ENCODE measurements at places on chromosomes 1 and 21.

DNA sequence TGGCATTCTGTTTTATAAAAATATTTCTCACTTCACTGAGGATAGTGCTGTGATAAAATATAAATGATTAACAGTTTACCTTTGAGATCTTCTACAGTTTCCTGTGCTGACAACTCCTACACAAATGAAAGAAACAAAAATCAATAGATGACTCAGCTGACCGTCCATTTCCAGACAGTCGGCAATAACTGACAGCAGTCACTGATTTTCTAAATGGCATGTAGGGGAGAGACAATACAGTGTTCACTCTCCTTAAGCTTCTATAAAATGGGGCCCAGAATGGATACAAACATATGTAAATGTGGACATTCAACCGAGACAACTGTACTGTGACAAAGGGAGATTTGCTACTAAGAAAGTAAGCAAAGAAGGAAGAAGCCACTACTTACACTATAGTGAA lies 34.3 kb downstream of the PCNX2 start:
- no peak for DNase-seq

GRCh38 chr1:25645637-25646400 lies 29.2 kb downstream of the MAN1C1 start:
- no peak for DNase-seq

- no peak for DNase-seq
Observed at GRCh38 chr1:34768856-34769255, 9.3 kb downstream of the GJB4 start.

DNA sequence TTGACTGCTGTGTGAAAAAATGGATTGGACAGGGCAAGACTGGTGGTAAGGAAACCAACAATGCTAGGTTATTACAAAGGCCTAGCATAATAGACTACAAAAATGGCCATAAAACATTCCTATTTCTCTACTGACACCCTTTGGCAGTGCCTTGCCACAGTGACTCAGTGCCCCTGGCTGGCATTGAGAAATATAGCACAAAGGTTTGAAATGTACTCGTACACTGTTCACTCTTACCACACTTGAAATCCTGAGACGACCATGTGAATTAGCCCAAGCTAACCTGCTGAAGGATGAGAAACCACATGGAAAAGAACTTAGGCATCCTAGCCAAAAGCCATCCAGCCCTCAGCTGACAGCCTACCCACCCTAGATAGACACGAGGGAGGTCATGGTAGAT lies 149.8 kb upstream of the PALMD start:
- DNase-seq: peak; percentile 20

DNA sequence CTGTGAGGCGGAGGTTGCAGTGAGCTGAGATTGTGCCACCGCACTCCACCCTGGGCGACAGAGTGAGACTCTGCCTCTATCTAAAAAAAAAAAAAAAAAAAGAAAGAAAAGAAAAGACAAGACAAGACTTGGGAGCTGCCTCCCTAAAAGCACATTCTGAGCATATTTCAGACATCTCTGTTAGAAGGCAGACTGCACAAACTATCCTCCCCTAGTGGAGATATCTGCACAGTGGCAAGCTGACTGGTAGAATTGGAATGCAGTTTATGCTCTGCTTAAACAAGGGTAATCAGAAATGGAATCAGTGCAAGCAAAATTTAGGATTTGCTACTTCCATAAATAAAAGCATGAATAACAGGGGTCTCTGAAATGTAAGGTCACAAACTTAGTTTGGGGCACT lies 31.8 kb downstream of the GNG4 start:
- DNase-seq: peak; percentile 38

DNA sequence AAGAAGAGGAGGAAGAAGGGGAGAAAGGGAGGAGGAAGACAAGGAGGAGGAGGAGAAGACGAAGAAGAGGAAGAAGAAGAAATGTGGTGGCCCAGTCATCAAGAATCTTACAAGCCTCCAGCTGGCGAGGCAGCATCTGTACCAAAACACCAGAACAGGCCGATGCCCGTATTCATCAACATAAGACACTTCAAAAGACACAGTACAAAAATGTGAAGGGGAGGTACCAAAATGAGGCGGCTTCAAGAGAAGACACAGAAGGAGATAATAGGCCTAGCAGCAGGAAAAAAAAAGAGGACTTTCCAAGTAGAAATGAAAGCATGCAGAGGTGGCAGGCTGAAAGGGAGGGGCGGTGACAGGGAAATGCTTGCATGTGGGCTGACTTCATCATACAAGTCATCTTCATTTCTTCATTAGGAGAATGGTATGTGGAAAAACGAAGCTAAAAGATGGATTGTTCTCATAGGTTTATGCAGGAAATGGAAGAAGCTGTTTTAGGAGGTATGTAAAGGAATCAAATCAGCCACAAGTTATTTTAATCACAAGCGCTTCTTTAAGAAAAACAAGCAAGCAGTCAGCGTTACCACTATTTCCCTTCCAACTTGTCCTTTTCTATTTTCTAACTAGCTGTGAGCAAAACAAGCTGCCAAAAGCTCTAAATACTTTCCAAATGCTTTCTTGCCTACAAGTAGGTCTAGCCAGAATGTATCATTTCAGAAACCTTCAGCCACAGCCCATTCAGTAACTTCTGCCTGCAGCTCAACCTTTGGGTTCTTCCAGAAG lies 192.3 kb downstream of the SLC45A1 start:
- DNase-seq: peak; percentile 76

GRCh38 chr1:9181990-9182783 lies 52.4 kb upstream of the H6PD start:
- DNase-seq: peak; percentile 79

DNA sequence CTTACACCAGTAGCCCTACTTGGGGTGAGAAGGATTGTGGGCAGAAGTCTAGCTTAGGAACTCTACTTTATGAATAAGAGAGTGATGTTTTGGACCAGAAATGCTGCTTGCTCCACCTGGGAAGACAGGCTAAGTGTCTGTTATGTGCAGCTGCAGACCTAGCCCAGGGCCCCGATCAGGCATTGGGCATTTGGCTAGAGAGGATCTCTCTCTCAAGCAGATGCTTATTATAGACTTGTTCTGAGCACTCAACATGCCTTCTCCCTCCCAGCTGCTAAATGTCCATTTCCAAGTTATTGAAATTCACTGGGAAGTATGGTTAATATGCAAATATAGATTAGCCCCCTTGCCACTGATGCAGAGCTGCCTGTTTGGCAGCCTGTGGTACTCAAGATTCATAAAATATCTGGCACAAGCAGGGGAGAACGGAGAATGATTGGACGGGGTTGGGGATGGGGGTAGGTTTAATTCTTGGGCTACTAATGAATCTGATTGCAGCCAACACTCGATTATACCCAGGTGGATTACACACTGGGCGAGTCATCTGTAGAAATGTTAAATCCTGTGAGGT lies 115.9 kb downstream of the KCND3 start:
- no peak for DNase-seq

GRCh38 chr21:46199436-46200373 lies 15.4 kb upstream of the SPATC1L start:
- DNase-seq: no peak

GRCh38 chr1:202965422-202965821 lies 1.6 kb downstream of the CYB5R1 start:
- no peak for DNase-seq

GRCh38 chr1:207897188-207897587 lies 13.7 kb downstream of the CD34 start:
- no peak for DNase-seq

DNA sequence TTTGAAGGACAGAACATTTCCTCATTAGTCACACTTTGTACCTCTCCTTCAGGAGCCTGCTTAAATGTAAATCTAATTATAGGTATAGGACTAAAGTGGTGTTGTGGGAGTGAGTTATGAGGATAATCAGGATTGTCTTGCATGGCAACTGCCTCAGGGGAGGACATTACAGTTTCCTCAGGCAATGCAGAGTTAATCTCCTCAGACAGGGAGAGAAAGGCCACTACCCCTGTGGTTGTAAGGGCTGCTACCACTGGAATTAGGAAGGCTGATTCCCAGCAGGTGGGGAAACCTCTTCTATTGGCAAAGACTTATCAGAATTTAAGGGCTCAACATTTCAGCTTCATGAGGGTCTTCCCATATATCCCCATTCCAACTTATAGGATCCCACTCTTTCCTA lies 286.8 kb upstream of the PBX1 start:
- no peak for DNase-seq

GRCh38 chr1:231705806-231706760 lies 79.5 kb downstream of the DISC1 start:
- peak; percentile 23 for DNase-seq

- DNase-seq: no peak
Observed at GRCh38 chr1:56819387-56819899, at the start of gene FYB2. Gene FYB2 (minus strand): TSS chr1:56819404. CDS start chr1:56819290, 114 bp downstream.

- no peak for DNase-seq
Observed at GRCh38 chr21:42102991-42103390, 31.9 kb downstream of the UMODL1 start.

GRCh38 chr1:162364498-162364897 lies 12.2 kb downstream of the SPATA46 start:
- peak; percentile 11 for DNase-seq

GRCh38 chr1:158425027-158425426 lies 1.0 kb downstream of the OR10K2 start:
- no peak for DNase-seq

GRCh38 chr1:31633117-31633516 lies 11.6 kb downstream of the PEF1 start:
- DNase-seq: no peak

DNA sequence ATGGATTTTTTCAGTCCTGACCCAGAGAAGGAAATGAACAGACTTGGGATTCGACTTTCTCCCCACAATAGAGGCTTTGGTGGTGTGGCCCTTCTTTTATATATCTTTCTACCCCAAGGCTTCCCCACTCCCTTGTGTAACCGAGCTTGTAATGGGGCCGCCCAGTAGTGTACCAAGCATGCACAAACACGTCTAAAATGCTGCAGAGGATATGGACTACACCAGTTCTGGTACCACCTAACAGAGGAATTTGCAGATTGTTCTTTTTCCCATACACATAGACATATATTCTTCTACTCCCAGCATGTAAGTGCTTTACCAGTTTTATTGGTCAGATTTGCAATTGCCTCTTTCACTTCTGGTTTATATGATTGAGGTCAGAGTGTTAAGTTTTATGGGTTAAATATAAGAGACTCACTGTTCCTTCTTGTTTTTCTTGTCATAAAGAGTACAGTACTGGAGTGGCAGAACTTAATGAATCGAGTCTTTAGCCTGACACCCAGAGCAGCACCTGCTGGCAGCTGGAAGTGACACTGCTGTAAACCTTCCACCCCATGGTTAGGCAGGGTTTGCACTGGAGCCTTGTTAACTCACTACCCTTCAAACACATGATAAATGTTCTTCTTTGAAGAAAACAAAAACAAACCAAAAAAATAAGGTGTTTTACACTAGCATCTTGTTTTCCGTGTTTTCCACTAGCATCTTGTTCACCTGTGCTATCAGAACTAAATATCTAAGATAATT lies 198.6 kb downstream of the PTPRC start:
- no peak for DNase-seq

GRCh38 chr1:184656221-184656620 lies 98.4 kb downstream of the EDEM3 start:
- DNase-seq: peak; percentile 16

- DNase-seq: peak; percentile 87
Observed at GRCh38 chr1:6259491-6260362, 1.2 kb downstream of the GPR153 start.

GRCh38 chr1:228207381-228207810 lies 448 bp upstream of the OBSCN start:
- DNase-seq: no peak

DNA sequence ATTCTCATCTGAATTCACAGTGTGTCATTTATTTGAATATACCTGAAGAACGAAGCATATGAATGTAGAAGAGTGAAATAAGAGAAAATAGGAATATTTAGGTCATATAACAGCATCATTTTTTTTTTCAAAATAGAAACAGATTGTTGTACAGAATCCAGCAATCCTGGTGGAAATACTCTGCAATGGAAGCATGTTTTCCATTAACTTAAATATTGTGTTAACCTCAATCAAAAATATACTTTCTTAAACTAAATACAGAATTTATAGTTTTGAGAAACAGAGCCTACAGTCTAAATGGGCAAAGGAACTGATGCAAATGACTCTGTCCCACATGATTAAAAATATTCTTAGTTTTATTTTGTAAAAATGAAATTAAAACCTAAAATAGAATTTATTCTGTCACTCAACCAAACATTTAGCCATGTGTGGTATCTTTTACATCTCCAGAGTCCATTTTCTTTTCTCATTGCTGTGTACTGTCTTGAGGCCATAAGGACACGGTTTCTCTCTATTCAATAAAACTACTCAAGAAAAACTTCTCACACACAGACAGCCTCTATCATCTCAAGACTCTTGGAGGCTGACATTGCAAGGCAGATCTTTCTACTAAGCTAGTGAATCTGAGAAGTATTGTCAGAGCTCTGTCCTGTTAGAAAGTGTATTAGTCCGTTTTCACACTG lies 322.6 kb downstream of the LTN1 start:
- no peak for DNase-seq

- peak; percentile 65 for DNase-seq
Observed at GRCh38 chr1:75632350-75632949, 21.5 kb upstream of the SLC44A5 start.

DNA sequence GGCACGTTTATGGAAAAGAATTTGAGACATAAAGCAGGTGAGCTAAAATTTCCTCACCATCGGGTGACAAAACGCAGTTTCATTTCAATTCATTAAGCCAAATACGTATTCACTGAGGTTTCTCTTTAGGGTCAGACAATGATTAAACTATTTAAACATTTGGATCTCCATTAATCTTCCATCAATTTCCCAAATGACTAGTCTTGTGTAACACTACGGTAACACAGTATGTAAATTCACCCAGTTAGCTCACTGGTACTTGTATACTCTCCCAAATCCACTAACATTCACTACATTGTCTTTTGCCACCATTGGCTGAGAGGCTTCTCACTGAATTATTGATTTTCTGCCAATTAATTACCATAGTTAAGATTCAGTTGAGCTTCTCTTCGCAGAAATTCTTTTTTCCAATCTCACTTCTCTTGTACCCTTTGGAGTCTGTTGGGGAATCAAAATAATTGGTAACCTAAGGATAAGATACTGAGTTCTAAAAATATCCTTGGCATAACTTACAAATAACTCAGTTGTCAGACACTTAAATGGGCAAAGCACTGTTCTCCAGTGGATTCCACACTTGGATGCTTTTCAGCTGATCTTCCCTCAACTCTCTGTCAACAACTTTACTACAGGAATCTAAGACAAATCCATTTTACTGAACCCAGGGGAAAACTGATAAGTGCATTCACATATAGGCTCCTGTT lies 40.7 kb downstream of the SIPA1L2 start:
- DNase-seq: no peak

GRCh38 chr1:83998498-83999315 lies at the start of gene TTLL7:
Gene TTLL7 (minus strand): TSS chr1:83999132. CDS start chr1:83952211, 46,921 bp downstream.
- peak; percentile 91 for DNase-seq

GRCh38 chr1:230503726-230504125 lies 77.6 kb upstream of the PGBD5 start:
- DNase-seq: no peak

GRCh38 chr1:167515461-167515860 lies 2.9 kb downstream of the CD247 start:
- no peak for DNase-seq

- no peak for DNase-seq
Observed at GRCh38 chr1:77686796-77687518, 4.5 kb upstream of the ZZZ3 start.

GRCh38 chr1:161000736-161001480 lies 20.0 kb downstream of the F11R start:
- no peak for DNase-seq

- DNase-seq: peak; percentile 75
Observed at GRCh38 chr21:44958471-44959191, 18.8 kb downstream of the SLX9 start.
